ENCODE measurements at places on chromosomes 1 and 21. TPM values are rescaled to one million over a fixed set of nuclear protein-coding genes. Genes with fewer than 3 reads are reported as not detected.

ADCY10 gene
- 0.31 TPM for total RNA-seq

MAB21L3 gene
- total RNA-seq: 0.18 TPM

SLC6A9 gene
- total RNA-seq: 2.8 TPM

S100A3 gene
- total RNA-seq: not detected

MARK1 gene
- 12.5 TPM for total RNA-seq

PROK1 gene
- not detected for total RNA-seq

GOLT1A gene
- total RNA-seq: 0.51 TPM

OR2T2 gene
- not detected for total RNA-seq

ERG gene
- total RNA-seq: 133 TPM

OXCT2 gene
- 0.36 TPM for total RNA-seq

KRTAP21-2 gene
- total RNA-seq: not detected

SPRR2B gene
- not detected for total RNA-seq

ITLN2 gene
- total RNA-seq: 118 TPM

JAM2 gene
- 0.77 TPM for total RNA-seq

LCE1D gene
- total RNA-seq: not detected

GIPC2 gene
- 2.9 TPM for total RNA-seq

LIN28A gene
- total RNA-seq: 107 TPM

DCST2 gene
- 2.8 TPM for total RNA-seq

AGO4 gene
- total RNA-seq: 26.6 TPM

C1orf167 gene
- 0.44 TPM for total RNA-seq

POGK gene
- 42.2 TPM for total RNA-seq

CA6 gene
- 2.5 TPM for total RNA-seq

IGFN1 gene
- not detected for total RNA-seq

GJA5 gene
- 189 TPM for total RNA-seq

IL19 gene
- total RNA-seq: not detected

MECR gene
- 20.2 TPM for total RNA-seq

FNBP1L gene
- total RNA-seq: 107 TPM

URB2 gene
- 10.6 TPM for total RNA-seq

LMX1A gene
- not detected for total RNA-seq

SYNC gene
- total RNA-seq: 0.49 TPM

MASP2 gene
- not detected for total RNA-seq

FALEC gene
- 1.2 TPM for total RNA-seq

IFI44L gene
- total RNA-seq: 0.59 TPM

NTRK1 gene
- total RNA-seq: 0.23 TPM

FCGR1A gene
- not detected for total RNA-seq

TNFAIP8L2 gene
- total RNA-seq: 1.6 TPM

BTBD19 gene
- 10.4 TPM for total RNA-seq

VPS45 gene
- 32.5 TPM for total RNA-seq

RORC gene
- 1.0 TPM for total RNA-seq

RIMKLA gene
- 0.10 TPM for total RNA-seq

MIXL1 gene
- total RNA-seq: 2.4 TPM

GPR161 gene
- total RNA-seq: 40.9 TPM

ANGPTL3 gene
- total RNA-seq: not detected
